ENCODE measurements at places on chromosomes 4 and X. TPM values are rescaled to one million over a fixed set of nuclear protein-coding genes. Genes with fewer than 3 reads are reported as not detected.
A peak's percentile ranks its signal among the peaks of the same experiment; 100 is the strongest.

- DNase-seq: no peak
Measured at GRCh38 chrX:118167361-118167760, 50.8 kb upstream of the KLHL13 start.

The ENAM gene
- total RNA-seq: not detected

The ANKRD50 gene
- 21.5 TPM for total RNA-seq

DNA sequence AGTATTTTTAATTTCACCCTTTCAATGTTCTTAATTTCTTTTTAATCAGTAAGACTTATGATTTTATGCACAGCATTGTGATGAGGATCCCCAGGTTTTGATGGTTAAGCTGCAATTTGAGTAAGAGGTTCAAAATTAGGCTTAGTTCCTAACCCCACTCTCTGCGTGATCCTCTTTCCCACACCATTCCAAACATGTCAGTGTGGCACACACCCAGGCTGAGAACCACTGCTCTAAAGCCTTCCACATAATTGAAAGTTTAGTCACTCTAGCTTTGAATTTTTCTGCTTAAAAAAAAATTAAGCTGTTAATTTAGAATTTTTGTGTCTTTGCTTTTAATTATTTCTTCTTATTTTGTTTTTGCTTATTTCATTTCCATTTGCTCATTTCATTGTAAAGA lies 68.8 kb upstream of the SLC7A11 start:
- no peak for DNase-seq

- DNase-seq: no peak
Measured at GRCh38 chrX:145609951-145610511, 207.6 kb upstream of the SLITRK2 start.

GRCh38 chrX:119236623-119237561 lies 807 bp downstream of the PGRMC1 start:
- DNase-seq: no peak

The LGI2 gene
- 4.6 TPM for total RNA-seq

- DNase-seq: no peak
Measured at GRCh38 chr4:184359888-184360287, 114.5 kb downstream of the IRF2 start.

- no peak for DNase-seq
Measured at GRCh38 chr4:13698296-13698695, 70.8 kb upstream of the BOD1L1 start.

GRCh38 chr4:7806338-7807090 lies 133.1 kb downstream of the AFAP1 start:
- DNase-seq: no peak

The AP1S2 gene
- 140 TPM for total RNA-seq

DNA sequence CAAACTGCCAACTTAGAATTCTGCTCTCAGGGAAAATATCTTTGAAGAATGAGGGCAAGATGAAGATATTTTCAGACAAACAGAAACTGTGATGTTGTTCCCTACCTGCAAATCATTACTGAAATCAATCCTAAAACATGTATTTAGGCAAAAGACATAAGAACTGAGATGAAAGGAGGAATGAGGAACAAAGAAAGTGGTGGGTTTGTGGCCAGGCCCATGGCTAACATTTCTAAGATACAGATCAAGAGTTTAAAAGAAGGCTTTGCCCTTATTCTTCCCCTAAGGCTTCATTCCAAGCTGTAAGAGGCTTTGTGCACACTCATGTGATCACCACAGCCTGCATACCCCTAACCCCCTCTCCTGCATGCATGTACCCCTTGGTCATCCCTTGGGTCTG lies 46.5 kb downstream of the ADGRG2 start:
- no peak for DNase-seq

The TMEM271 gene
- total RNA-seq: 0.34 TPM

GRCh38 chrX:96446524-96446923 lies 238.1 kb upstream of the DIAPH2 start:
- no peak for DNase-seq

DNA sequence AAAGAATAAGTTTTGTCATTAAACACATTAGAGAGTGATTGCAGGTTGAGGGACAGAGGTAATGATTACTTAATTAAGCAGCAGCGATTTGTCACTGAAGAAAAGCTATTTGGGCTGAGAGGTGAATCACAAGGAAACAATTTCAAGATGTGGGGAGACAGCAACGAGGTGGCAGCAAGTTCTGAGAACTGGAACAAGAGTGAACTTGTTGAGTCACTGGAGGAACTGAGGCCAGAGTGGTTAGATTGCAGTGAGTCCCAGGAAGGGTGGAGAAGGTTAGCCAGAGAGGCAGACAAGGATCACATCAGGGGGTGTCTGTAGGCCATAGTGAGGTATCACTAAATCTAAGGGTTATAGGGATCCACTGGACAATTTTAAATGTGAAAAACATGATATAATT lies 57.9 kb upstream of the TMPRSS11A start:
- DNase-seq: peak; percentile 45

The MND1 gene
- not detected for total RNA-seq

Measured in esophagus muscularis mucosa (tissue), 4 donors.